ENCODE measurements at places on chromosomes 11 and 22.

DNA sequence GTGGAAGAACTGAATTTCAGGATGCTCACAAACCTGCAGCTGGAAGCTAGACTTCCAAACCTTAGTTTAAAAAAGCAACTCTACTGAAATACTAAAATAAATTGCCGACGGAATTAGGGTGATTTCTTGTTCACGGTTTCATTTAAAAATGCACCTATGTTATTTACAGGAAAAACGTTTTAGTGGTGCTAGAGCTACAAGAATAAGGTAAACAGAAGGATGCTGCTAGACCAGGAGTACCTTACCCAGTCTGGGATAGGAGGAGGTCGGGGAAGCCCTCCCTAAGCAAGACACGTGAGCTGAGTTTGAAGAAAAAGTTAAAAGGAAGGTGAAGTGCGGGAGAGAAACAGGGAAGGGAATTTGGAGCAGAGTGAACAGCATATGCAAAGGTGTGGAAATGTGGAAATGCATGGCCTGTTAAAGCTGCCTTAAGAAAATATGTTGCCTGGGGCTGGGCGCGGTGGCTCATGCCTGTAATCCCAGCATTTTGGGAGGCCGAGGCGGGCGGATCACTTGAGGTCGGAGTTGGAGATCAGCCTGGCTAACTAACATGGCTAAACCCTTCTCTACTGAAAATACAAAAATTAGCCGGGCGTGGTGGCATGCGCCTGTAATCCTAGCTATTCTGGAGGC is 1.4 kb upstream of the FTH1 start:
- no peak for DNase-seq

GRCh38 chr22:42887523-42888507 is 30.7 kb upstream of the ARFGAP3 start:
- DNase-seq: no peak

DNA sequence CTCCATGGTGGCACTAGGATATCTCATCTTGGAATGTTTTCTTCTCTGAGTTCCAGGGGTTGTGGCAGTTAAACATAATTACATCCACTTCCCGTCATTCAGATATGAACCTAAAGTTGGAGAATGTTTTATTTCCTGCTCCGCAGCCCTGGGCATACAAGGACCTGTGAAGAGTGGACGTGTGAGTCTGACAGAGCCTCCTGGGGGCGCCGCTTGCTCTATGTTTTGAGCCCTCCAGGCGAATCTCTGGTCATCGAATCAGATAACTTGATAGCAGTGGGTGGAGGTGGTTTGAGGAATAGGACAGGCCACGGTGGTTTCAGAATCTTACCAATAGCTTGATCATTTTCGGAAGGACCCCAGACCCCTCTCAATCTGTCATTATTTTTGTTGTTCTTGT is 174.2 kb downstream of the NTM start:
- no peak for DNase-seq

GRCh38 chr22:50292643-50293440 is 14.6 kb downstream of the PLXNB2 start:
- no peak for DNase-seq

DNA sequence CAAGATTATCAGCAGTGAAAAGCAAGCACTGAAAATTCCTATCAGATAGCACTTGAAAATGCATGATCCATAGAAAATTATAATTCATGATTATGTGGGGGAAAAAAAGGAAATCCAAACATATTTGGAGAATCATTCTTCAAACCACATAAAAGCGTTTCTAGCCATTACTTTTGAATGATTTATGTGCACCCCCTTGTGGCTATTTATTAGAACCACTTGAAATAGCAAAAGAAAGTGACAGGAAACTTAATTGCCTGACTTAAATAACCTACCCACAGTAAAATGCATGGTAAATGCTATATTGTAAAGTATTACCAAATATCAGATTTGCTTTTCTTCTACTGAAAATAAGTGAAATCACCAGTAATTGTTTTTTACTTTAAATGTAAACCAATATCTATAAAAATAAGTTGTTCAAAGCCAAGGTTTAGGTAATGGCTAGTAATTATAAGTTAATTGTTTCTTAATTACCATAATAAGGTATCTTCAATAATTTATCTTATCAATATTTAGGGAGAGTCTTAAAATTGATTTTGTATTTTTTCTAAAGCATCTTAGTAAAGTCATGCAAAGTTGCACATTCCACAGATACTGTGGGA is 168.5 kb downstream of the ARHGAP42 start:
- peak; percentile 52 for DNase-seq

DNA sequence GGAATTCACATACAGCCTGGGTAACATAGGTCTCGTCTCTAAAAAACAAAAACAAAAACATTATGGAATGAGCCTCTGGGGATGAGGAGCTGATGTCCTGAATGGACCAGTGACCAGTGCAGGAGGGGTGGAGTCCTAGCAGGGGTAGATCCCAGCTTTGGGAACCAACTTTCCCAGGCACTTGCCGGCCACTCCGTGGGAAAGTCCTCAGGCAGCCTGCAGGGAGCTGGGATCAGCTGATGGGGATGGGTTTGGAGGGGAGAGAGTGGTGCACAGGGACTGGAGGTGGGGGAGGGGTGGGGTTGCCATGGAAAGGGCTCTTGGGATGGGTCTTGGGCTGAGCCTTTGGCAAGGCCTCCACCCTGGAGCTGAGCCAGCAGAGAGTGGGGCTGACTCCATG is 19.1 kb downstream of the MGAT3 start:
- DNase-seq: no peak

DNA sequence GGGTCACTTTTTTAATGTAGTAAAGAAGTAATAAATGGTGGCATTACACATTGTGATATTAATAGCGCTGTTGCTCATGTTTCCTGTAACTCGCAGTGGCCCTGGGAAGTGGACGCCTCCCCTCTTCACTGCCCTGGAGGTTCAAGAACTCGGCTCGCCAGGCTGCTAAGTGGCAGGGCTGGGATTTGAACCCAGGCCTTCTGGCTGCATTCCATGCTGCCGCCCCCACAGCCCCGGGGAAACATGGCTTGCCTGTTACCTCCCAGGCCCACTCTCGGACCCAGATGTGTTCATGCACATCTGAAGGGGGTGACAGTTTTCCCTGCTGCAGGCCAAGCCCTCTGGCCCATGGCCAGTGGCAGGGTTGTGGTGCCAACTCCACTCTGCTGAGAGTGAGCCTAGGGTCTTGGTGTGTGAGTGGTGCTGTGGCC is 25.0 kb upstream of the MGAT3 start:
- no peak for DNase-seq

GRCh38 chr22:26914519-26915185 is 257.3 kb downstream of the MIAT start:
- DNase-seq: no peak

DNA sequence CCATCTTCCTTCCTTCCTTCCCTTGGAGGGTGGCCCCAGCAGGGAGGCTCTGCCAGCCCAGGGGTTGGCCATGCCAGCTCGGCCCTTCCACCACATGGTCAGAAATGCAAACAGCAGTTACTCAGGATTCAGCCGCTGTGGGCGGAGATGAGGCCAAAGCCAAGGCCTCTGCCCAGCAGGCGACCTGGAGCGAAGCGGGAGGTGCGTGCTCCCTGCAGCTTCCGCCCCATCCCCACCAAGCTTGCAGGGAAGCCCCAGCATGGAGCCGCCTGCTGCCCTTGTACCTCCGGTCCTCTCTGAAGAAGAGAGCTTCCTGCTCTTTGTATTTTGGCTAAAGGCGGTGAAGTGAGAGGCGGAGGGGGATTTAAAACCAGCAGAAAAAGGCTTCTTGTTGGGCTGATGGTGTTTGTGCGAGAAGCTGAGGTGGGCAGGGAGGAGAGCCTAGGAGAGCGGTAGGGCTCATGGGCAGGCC is 50.4 kb downstream of the ANO1 start:
- DNase-seq: no peak

DNA sequence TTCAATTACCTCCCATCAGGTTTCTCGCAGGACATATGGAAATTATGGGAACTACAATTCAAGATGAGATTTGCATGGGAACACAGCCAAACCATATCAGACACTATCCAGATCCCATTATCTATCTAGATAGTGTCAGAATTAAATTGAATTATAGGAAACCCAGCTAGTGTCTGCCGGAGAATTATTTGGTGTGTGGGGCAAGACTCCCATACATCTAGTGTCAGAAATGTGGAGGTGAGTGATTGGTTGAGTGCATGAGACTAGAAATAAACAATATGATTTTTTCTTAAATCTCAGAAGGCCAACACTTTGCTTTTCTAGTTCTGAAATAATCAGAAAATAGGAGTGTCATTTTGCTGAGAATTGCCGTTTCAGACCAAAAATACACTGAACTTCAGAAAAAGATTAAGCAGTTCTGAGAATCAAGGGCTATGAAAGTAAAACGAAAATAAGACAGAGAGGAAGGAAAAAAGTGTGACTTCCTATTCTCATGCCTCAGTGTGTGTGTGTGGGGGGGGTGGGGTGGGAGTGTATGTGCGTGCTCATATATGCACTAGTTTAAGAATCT is 21.3 kb downstream of the CASP12 start:
- no peak for DNase-seq

DNA sequence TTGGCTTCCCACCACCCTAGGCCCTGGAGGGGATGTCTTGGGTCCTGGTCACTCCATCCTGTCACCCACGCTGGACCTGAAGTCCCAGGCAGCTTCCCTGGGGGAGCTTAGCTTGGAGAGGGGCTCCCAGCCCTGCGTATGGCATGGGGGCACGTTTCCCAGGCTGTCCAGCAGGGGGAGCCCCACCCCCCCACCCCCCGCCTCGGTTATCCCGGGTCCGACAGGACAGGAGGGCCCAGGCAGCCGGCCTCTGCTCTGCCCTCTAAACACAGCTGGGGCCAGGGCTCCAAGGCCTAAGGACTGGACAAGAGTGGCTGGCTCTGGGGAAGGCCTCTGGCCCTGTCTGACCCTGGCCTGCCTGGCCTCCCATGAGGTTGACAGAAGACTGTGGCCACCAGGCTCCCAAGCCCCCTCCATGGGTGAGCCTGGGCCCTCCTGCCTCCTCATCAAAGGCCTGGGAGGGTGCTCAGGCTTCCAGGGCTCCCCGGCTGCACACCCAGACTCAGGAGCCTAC is 104.8 kb downstream of the NECTIN1 start:
- DNase-seq: no peak

GRCh38 chr11:85762226-85762625 is 48.7 kb downstream of the SYTL2 start:
- DNase-seq: no peak

- DNase-seq: no peak
Measured at GRCh38 chr22:30297276-30297990, 8.1 kb upstream of the CASTOR1 start.

- no peak for DNase-seq
Measured at GRCh38 chr11:12845739-12846358, 163.3 kb upstream of the RASSF10 start.

- no peak for DNase-seq
Measured at GRCh38 chr11:44205352-44205751, 104.6 kb downstream of the ALX4 start.

DNA sequence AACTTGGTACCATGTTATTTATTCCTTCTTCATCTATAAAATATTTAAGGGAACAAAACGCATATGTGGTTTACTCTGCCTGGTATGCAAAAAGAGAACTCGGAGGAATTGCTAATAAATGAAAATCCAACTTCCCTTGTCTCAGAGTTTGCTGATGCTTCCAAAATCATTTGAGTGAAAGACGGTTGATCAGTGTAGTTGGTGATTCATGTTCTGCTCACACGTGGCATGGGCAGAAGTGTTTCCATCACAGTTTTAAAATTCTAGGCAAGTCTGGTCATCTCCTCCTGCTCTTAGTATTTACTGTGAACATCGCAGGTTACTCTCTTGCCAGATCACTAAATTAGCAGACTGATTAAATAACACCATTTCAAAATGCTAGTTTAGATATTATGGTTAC is 11.9 kb upstream of the PARVB start:
- DNase-seq: no peak

- DNase-seq: peak; percentile 55
Measured at GRCh38 chr11:94543695-94544645, at the start of gene FUT4. Gene FUT4 (plus strand): TSS chr11:94543921. CDS start chr11:94544134, 213 bp downstream.

DNA sequence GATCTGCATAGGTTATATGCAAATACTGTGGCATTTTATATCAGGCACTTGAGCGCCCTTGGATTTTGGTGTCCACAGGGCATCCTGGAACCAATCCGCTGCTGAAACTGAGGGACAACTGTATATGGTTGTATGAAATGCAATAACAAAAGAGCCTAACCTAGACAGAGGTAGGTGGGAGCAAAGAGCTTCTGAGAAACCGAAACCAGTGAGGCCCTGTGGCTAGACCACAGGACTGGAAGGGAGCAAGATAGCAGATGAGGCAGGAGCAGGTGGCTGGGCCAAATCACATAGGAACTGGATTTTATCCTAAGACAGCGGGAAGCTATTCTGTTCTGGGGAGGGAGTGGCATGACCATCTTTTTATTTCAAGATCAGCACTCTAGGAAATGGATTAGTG is 30.1 kb downstream of the RCN1 start:
- DNase-seq: no peak

GRCh38 chr11:44524346-44524745 is 41.1 kb upstream of the CD82 start:
- DNase-seq: no peak

DNA sequence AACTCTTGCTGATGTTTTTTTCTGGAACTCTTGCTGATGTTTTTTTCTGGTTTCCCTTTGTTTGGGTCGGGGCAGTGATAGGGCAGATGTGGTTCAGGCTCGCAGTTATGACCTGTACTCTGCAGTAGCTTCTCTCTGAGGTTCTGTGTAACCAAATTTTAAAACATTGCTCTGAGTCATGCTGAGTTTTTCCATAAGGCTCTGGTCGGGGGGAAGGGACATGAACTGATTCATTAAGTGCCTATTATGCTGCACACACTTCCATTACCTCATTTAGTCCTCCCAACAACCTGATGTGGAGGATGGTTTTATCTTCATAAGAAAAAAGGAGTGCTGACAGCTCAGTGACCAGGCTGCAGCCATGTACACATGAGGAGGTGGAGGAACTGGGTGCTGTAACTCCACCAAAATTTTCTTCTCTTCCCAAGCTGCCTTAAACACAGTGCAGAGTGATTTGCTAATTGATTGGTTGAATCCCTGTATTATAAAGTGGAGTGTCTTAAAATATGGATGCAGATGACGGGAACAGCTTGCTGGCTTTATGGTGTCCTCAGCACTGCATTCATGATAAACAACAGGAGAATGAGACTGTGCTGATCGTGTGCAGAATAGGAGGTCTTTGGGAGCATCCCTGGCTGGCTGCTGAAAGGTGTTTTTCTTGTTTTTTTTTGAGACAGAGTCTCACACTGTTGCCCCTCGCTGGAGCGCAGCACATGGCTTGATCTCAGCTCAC is 19.1 kb downstream of the TNRC6B start:
- DNase-seq: peak; percentile 68

- DNase-seq: no peak
Measured at GRCh38 chr22:32334660-32335365, 22.9 kb upstream of the RFPL3 start.

DNA sequence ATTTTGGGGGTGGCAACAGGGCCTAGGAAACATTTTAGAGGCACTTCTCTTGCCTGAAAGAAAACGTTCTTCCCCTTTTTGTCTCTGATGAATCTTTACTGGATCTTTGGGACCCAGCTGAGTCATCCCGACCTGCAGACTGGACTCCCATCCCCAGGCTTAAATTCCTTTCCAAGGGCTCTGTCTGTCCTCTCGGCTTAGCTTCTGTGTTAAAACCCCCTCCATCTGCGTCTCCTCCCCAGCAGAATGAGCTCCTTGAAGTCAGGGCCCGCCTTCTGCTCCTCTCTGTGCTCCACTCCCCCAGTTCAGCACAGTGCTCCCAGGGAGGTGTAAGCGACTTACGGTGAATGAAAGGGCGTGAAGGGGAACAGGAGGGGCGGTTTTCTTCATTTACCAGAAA is 895 bp upstream of the DAGLA start:
- DNase-seq: no peak

GRCh38 chr11:31817054-31817620 is 6.0 kb upstream of the PAX6 start:
- DNase-seq: no peak

All from fibroblast of the conjunctiva (primary cell).